ENCODE measurements at places on chromosomes 12 and 14.
A peak's percentile ranks its signal among the peaks of the same experiment; 100 is the strongest.

DNA sequence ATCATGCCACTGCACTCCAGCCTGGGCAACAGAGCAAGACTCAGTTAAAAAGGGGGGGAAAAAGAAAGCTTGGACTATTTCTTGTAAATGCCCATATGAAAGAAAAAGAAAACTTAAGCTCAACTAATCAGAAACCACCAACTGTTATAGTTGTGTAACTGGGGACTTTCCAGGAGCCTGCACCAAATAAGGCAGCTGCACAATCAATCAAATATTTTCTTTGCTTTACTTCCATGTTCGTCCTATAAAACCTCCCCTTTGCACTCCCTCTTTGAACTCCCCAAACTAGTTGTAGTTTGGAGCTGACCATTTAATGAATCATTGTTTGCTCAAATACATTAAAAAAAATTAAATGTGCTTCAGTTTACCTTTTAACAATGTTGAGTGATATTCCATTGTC lies 54.9 kb downstream of the OTOGL start:
- no peak for DNase-seq

DNA sequence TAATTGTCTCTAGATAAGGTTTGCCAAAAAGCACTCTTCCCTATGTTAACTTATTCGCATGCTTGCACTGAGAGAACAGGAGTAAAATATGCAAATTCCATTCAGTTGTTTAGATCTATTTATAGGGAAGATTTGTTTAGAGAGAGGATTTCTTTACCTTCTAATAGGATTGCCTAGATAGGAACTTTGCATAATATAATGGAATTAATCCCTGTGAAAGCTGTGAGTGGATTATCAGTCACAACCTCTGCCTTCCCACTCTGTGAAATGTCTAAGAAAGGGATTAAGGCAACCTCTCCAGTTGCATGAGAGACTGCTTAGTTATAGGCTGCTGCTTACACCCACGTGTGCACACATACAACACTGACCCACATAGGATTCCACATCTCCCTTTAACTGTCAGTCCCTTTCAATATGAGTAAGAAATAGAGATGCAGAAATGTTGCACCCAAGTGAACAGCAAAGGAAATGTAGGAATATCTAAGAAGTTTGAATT lies 83.2 kb downstream of the ALG10B start:
- no peak for DNase-seq

DNA sequence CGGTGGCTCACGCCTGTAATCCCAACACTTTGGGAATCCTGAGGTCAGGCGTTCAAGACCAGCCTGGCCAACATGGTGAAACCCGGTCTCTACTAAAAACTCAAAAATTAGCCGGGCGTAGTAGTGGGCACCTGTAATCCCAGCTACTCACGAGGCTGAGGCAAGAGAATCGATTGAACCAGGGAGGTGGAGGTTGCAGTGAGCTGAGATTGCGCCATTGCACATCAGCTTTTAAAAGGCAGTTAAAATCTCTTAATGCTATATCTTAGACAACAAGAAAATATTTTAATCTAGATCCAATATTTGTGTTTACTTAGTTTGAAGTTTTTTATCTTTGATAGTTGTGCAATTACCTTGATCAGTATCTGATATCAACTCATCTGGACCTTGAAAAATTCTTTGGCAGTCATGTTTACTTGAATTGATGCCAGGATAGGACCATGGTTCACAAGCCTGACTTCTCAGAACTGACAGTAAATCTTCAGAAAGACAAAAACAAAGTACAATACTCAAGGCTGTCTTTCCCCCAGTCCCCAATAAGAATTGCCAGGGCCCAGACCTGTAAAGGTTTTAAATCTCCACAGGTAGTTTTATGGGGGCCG lies 135.0 kb upstream of the AEBP2 start:
- DNase-seq: no peak

- DNase-seq: no peak
These were observed 59.6 kb upstream of the NCOR2 start for GRCh38 chr12:124626971-124627411.

DNA sequence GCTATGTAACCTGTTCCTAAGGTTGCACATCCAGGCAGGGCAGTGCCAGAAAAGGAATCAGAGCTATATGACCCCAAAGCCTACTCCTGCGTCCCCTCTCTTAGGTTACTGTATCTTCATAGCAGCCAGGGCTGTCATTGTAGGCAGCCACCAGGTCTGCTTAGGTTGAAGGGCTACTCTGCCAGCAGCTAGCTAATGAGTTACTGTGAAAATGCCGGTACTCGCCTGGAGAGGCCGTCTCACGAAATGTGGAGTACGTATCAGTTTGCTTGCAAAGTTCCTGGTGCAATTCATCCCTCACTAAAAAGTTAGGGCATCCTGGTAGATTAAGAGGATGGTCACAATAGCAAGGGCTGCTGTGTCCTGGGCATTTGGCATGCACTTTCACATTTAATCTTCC lies 50.9 kb downstream of the RPH3A start:
- DNase-seq: no peak

DNA sequence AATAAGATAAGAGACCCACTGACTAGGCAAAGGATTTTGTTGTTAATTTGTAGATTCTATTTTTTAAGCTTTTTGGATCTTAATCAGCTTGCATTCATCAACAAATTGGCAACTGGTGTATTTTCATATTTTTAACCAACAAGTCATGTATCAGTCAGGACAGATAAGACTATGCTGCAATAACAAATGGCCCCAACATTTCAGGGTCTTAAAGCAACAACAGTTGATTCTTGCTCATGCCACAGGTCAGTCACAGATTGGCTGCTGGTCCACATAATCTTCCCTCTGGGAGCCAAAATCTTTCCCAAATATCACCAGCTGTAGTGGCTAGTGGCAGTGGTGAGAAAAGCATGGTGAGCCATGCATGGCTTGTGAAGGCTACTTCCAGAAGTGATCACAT lies 21.9 kb upstream of the SERPINA12 start:
- no peak for DNase-seq

DNA sequence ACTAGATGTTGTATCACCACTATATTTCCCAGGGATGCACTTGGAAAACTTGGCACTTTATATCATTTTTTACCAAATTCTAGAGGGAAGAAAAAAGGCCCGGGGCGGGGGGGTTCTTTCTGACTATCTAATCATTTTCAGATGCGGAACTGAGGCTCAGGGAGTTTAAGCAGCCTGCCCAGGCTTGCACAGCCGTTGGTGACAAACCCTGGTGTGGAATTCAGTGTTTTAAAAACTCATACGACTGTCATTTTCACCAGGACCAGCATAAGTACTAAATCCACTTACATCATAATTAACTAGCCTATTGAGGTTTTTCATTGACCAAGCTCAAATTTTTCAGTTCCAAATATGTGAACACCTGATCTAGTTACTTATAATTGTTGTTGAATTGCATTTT lies 181.0 kb downstream of the IPO8 start:
- no peak for DNase-seq

- no peak for DNase-seq
These were observed 148.8 kb upstream of the CRY1 start for GRCh38 chr12:107242189-107242588.

- DNase-seq: peak; percentile 30
These were observed 45.9 kb downstream of the IFNG start for GRCh38 chr12:68113644-68114043.

DNA sequence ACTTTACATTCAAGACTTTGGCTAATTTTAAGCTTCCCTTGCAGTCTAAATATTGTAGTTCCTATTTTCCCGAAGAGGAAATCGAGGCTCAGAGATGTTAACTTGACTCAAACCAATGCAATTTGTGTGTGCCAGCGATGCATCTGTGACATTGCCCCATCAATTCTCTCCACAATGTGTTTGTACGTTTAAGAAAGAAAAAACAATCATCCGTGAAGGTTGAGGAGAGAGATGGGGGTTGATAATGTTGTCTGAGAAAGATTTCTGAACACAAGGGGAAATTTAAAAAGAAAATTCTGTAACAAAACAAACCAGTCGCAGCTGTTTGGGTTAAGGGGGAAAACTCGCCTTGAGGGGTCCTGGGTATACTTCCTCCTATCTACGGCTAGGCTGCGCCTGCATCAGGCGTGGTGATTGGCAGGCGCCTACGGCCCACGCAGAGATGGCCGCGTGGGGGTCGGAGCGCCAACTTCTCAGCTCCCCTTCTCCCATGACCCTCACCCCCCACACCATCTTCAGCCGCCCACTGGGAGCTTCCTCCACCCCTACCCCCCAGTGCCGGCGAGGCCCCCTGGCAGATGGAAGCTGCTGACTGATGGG lies 12.3 kb downstream of the SIX1 start:
- no peak for DNase-seq

DNA sequence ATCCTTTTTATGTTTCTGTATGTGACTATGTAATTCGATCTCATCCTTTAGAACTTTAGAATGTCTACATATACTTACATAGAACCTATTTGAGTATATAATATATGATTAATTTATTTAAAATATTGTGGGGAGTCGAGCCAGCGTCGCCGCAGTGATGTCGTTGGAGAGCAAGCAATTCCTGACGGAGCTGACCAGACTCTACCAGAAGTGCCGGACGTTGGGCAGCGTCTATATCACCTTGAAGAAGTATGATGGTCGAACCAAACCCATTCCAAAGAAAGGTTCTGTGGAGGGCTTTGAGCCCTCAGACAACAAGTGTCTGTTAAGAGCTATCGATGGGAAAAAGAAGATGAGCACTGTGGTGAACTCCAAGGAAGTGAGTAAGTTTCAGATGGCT lies 6.4 kb upstream of the CD27 start:
- no peak for DNase-seq

- no peak for DNase-seq
These were observed 22.5 kb downstream of the MAP3K12 start for GRCh38 chr12:53476769-53477209.

GRCh38 chr12:121712190-121712460 lies 427 bp upstream of the TMEM120B start:
- DNase-seq: no peak

All from T-helper 9 cell (primary cell).